Hematopoietic multipotent progenitor cell treated with erythropoietin and hydrocortisone succinate and interleukin-3 and kit ligand, for 15 days (in vitro differentiated cells): ENCODE measurements at places on chromosomes 7 and 10.

GRCh38 chr7:35792472-35792871 is 8.4 kb upstream of the SEPTIN7 start:
- DNase-seq, result no peak

GRCh38 chr7:130419658-130420057 is 21.2 kb downstream of the CEP41 start:
- DNase-seq, result no peak

DNA sequence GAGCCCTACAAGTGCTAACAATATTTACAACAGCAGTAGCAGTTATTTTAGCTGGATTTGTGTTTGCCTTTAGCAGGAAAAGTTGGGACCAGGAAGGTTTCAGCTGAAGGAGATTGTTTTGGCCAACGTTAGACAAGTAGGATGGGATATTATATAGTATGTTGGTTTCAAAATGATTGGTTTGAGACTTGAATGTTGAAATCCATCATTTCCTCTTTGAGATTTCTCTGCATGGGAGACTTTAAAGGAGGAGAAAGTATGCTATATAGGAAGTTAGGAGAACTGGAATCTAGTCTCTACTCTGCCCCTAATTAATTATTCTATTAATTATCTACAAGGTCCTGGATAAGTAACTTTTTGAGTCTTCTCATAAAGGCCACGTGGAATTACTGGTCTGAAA is 263.8 kb downstream of the PTEN start:
- DNase-seq, result no peak

DNA sequence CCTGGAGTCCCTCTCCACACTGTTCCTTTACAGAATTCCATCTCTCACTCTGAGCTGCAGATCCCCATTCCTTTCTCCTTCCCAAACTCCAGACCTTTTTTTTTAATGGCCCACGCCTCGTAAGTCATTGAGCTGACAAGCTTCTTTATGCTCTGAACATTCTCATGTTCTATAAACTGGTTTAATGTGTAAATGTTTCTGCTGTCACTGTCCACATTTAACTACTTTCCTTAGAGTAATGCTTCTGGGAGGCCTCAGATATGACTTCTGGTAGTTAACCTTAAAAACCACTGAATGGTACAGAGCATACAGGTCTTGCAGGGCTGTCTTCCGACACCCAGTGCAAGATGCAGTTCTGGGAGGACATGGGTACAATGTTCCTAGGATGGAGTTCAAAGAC is 71.1 kb upstream of the CAMK2B start:
- DNase-seq, result no peak

GRCh38 chr10:120684226-120684625 is 166.9 kb upstream of the WDR11 start:
- DNase-seq, result no peak

DNA sequence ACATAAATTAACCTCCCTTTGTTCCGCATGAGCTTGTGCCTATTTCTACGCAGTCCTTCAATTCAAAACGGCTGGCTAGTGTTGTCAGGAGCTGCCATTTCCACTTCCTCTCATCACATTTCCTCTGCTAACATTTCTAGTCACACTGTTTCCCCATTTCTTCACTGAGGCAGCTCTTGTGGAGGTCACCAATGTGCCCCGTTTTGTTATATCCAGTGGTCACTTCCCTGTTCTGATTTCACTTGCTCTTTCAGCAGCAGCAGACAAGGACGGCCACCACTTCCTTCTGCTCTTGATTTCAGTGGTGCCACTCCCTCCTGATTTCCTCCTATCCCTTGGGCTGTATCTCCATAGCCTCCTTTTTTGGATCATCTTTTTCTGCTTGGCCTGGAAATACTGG is 64.8 kb upstream of the SEC61G start:
- DNase-seq, result no peak

DNA sequence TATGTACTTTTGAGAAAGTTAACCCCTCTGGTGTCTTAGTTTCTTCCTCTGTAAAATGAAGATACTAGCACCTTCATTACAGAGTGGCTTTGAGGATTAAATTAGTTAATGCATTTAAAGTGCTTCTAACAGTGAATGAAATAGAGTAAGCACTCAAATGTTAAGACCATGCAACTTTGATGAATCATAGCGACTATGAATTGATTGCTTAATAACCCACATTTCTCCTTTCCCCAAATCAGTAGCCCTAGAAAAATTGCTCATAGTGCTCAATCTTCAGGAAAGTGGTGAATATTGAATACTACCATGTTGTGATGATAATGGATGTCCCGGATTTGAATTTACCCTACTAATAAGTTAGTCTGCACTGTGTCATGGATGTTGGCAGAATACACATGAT is 48.1 kb downstream of the CD36 start:
- no peak for DNase-seq

DNA sequence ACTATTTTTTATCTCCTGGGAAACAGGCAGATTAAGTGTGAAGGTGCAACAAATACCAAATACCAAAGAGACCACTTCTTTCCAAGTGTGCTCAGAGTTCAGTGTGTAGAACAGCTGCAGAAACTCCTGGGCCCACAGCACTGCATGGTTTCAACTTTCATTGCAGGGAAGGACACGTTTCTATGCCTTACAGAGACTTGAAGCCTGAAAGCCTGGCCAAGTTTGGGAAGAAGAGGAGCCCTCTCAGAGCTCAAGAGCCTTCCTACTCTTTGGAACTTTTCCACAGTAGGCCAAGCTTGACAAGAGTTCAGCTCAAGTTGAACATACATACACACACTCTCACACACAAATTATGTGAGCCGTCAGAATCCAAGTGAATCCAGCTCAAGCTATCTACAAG is 2.5 kb downstream of the HOXA4 start:
- no peak for DNase-seq

DNA sequence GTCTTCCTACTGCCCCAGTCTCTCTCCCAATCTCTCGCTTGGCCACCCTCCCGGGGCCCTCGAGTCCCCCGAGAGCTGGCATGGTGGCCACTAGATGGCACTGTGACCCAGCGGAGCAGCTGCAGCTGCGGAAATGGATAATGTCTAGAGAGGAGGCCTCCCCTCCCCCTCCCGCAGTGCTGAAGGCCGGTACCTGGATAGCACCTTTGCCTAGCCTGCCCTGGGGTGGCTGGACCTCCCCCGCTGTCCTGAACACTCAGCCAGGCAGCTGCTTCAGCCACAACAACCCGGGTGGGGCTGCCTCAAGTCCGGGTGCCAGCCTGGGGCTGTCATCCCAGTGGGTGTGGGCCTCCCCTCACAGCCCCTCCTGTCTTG is 65.2 kb downstream of the GOLGA7B start:
- peak; percentile 61 for DNase-seq

- no peak for DNase-seq
These were observed 309.8 kb downstream of the ADK start for GRCh38 chr10:74460812-74461211.

GRCh38 chr10:118264838-118265470 is 77.2 kb downstream of the FAM204A start:
- no peak for DNase-seq

GRCh38 chr10:129956876-129957673 is 7.0 kb downstream of the EBF3 start:
- no peak for DNase-seq

GRCh38 chr10:3118641-3119091 is 51.3 kb downstream of the PFKP start:
- no peak for DNase-seq

- no peak for DNase-seq
These were observed 98.9 kb downstream of the KAT6B start for GRCh38 chr10:74925291-74925690.

- no peak for DNase-seq
These were observed 33.0 kb downstream of the TMEM106B start for GRCh38 chr7:12244129-12244528.

DNA sequence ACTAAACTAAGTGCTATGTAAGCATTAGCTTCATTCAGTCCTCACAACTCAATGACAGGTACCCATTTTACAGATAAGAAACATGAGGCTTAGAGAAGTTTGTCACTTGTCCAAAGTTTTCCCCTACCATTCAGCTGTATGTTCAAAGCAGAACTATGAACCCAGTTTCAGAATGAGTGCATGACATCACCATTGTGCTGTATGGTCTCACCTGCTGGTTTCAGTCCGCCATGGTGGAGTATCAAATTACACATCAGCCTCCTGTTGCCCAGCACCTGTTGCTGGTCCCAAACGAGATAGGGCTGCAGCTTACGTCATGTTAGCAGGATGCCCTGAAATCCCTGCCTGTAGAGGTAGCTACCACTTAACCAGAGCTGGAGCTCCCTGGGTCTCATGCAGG is 95.0 kb downstream of the DYNC1I1 start:
- no peak for DNase-seq

GRCh38 chr10:101441541-101442455 is 87.8 kb downstream of the BTRC start:
- DNase-seq, result peak; percentile 86

DNA sequence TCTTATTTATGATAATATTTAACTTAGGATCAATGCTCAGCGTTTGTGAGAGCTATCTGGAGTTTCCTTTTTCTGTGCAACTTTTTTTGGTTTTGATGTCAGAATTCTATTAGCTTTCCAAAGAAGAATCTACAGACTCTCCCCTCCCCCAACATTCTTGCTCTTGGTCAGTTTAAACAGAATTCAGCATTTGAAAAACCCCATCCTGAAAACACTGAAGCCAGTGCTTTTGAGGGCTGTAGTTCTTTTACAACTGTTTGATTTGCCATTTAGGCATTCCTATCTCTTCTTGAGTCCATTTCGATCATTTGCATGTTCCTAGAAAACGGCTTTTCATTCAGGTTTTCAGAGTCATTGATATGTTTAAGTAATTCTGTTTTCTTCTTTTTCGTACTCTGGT is 15.6 kb upstream of the CXCL12 start:
- no peak for DNase-seq
